Brain pericyte (primary cell): ENCODE measurements at places on chromosomes 12 and 14.
A peak's percentile ranks its signal among the peaks of the same experiment; 100 is the strongest.

GRCh38 chr12:74334780-74335179 lies 202.9 kb upstream of the ATXN7L3B start:
- DNase-seq: no peak

DNA sequence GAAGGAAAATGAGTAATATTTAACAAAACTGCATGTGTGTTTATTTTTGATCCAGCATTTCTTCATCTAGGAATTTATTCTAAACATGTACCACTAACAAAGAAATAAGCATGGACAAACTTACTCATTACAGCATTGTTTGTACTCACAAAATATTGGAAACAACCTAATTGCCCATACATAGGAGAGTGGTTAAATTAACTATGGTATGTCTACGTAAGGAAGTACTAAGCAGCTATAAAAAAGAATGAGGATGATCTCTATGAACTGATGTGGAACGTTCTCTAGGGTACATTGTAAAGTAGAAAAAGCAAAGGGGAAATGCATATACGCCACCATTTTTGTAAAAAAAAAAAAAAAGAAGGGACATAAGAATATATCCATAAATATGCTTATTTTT lies 17.4 kb upstream of the TAS2R42 start:
- no peak for DNase-seq

GRCh38 chr14:73787486-73788316 lies 63.9 kb upstream of the PTGR2 start:
- DNase-seq: no peak

GRCh38 chr12:40770781-40771180 lies 78.5 kb downstream of the CNTN1 start:
- DNase-seq: no peak

DNA sequence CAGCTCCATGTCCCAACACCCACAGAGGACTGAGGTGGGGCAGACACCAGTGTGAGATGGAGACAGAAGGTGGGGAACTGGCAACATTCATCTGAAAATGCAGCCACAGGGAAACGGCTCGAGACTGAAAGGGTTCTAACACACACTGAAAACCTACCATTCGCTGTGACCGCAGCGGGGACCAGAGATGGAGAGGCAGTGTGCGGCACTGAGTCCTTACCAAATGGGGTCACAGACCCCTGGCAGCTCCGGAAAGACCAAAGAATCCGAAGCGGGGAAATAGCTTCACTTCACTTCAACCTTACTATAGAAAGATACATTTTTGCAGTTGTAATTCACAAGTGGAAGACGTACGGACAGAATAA lies 9.6 kb downstream of the BAG5 start:
- no peak for DNase-seq

- no peak for DNase-seq
These were observed 140.3 kb downstream of the TMEM30B start for GRCh38 chr14:61140872-61141271.

- DNase-seq: no peak
These were observed 96.0 kb downstream of the CNTN1 start for GRCh38 chr12:40788276-40788675.

DNA sequence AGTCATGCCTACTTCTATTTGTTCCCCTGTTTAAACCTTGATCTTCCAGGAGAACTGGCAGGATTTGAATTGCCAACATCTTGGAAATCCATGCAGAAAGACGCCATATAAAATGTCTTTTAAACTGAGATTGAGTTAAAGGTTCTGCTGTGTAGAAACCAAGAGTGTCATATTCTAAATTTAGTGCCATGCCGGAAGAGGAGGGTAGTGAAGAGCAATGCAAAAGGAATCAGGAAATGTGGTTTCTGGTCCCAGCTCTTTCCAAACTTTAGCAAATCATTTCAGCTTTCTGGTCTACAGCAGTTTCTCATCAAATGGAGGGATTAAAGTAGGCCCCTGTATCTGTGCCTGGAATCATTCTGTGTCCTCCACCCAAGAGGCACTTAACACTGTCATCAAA lies 85.7 kb downstream of the BTG1 start:
- DNase-seq: no peak

GRCh38 chr12:52089491-52089890 lies 10.0 kb downstream of the SMIM41 start:
- DNase-seq: no peak

DNA sequence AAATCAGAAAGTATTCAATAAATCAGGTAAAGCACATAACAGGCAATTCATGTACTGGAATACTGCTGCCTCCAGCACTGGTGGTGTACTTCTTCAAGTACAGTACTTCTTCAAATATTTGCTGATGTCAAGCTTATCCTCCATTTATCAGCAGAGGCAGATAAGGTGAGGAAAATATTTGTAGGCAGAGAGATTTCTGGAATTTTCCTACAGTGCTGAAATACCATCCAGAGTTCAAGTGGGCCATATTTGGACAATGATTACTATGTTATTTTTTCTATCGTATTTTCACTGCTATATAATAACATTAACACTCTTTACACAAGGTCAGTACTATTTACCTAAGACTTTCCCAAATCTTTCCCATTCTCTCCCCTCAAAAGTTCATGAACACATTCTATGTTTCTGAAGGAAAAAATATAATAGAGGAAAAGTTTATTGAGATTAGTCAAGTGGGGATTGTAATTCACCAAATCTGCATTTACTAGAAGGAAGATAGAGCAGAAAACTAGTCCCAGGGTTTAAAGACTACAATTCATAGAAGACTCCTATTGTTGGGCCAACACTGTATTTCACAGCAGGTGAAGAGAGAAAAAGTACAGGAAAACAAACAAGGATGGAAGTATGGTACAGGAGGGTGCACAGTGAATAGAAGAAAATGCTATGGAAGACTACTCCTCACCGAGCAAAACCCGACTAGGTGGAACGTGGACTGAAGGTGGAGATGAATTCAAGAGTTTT lies 141.1 kb downstream of the PAWR start:
- no peak for DNase-seq

- DNase-seq: no peak
These were observed 1.6 kb downstream of the DGKA start for GRCh38 chr12:55932551-55932910.

DNA sequence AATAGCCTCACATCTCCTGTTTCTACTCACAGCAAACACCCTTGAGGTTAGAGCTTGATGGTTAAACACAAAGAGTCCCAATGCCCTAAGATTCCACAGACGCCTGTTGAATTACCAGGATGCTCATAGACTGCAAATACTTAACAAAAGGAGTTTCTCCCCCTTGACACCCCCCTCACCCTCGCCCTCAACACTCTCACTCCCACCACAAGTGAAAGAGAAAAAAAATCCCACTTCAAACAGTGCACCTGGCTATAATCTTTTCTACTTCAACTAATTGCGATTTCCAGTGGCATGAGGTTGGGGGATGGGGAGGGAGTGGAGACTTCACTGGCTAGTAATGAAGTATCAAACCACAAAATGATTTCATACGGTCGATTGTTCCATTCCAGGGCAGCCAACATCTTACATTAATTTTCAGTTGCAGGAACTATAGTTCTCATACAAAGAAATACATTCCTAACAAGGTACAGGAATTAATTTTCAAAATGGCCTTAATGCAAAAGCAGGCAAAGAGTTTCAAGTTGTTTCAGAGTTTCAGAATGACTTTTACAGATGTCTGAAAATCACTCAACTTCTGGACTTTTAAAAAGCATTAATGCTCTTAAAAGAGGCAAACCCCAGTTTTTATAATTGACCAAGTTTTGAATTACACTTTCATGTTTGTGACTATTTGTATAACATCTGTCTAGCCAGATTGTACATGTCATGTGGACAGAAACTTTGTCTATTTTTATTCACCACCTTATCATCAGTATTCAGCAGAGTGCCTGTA lies 390.7 kb downstream of the C12orf75 start:
- DNase-seq: no peak

- no peak for DNase-seq
These were observed 5.7 kb downstream of the FNTB start for GRCh38 chr14:64992328-64992885.

DNA sequence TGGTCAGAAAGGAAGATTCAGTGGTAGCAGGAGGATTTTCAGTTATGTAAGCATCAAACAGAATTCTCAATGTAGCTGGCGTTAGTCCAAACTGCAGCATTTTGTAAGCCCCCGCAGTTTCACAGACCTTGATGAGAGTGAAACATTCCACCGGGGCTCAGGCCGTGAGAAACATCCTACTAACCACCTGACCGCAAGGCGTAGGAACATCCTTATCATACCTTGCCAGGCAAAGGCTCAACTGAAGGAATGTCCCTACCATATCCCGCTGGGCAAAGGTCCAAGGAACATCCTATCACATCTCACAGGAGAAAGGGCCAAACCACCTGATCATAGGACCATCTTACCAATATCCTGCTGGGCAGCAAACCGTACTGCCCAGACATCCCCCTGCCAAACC lies 624.8 kb upstream of the TMEM132C start:
- DNase-seq: no peak

DNA sequence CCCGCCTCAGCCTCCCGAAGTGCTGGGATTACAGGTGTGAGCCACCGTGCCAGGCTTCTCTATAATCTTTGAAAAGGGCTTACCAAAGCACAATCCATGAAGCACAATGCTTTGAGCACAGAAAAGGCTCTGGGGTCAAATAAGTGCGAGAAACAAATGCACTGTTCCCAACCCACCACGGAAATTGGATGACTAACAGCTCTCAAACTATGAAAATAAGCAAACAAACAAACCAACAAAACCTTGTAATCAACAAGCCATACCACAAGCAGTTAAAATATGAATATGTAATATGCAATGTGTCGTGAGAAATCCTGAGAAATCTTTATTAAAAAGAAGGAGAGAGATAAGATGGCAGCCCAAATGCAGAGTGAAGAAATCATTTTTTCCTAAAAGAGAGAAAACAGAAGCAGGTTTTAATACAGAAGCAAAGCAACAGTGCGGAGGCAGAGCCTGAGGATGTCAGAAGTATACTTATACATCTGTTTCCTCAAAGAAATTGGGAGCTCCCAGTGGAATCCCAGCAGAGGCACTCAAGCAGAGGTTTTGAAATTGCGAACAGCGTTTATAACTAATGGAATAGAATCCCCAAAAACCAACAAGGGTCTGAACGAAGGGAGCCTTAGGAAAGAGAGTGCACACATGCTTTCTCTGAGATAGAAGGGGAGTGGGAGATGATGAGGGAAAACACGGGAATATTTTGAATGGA lies 17.1 kb downstream of the SMCO2 start:
- no peak for DNase-seq

DNA sequence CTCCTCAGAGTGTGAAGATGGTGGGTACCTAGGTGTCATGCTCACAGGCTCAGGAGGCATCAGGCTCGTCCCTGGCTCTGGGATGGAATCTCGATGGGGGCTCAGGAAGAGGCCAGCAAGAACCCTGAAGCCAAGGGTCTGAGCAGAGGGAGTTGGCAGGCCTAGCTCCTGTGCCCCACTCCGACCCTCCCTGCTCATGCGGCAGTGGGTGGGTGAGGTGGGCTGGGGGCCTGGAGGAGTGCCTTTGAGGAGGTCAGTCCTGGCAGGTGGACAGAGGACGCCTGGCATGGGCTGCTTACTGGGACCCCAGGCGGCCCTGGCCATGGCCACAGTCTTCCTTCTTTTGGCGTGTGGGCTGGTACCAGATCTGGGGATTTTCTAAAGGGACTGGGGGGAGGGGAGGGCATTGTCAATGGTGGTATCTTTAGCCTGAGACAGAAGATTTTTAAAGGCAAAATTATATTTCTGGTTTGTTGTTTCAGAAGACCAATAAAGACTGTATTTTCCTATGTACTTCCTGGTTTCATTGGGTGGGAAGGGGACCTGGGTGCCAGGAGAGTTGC lies 16.0 kb downstream of the LRTM2 start:
- DNase-seq: no peak

GRCh38 chr12:116771651-116772050 lies 33.5 kb downstream of the RNFT2 start:
- no peak for DNase-seq

GRCh38 chr14:59091404-59091803 lies 97.1 kb upstream of the DAAM1 start:
- DNase-seq: no peak

DNA sequence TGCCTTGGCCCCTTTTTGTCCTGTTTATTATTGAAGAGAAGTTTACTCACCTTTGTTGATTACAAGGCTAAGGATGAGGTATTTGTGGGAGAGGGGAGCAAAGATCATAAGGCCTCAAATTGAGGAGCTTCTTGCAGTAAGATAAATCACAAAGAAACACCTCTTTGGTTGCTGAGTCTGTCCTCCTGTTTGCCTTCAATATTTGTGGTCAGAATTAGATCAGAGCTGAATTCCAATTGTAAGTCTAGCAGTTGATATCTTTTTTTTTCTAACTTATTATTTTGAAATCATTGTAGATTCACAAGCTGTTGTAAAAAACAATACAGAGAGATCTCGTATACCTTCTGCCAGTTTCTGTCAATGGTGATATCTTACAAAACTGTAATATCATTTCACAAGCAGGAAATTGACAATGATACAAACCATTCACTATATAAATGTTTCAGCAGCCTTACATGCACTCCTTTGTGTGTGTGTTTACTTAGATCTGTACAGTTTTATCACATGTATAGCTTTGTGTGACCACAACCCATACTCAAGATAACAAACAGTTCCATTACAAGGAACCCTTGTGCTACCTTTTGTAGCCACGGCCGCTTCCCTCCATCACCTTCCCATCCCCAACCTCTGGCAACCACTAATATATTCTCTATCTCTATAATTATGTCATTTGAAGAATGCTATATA lies 97.4 kb downstream of the KICS2 start:
- no peak for DNase-seq

DNA sequence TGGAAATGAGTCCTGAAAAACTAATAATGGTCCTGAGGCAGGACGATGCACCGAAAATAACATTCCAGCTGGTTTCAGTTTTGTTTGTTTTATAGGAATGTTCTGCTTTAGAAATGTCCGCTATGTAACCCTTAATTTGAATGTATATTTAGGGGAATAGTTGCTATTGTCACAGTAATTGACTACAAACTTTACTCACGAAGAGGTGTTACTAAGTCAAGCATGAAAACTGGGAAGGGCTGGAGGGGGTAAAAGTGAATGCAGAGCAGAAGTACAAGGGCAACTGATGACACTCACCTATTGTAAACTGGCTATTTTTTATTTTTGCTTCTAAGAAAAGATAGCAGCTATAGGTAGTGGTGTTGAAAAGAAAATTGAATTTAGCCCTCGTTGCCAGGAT lies 230.7 kb upstream of the SYT10 start:
- DNase-seq: no peak

GRCh38 chr12:88553941-88554658 lies 26.2 kb downstream of the KITLG start:
- DNase-seq: peak; percentile 72

GRCh38 chr12:99250091-99250490 lies 397.5 kb upstream of the GARIN6 start:
- DNase-seq: no peak

DNA sequence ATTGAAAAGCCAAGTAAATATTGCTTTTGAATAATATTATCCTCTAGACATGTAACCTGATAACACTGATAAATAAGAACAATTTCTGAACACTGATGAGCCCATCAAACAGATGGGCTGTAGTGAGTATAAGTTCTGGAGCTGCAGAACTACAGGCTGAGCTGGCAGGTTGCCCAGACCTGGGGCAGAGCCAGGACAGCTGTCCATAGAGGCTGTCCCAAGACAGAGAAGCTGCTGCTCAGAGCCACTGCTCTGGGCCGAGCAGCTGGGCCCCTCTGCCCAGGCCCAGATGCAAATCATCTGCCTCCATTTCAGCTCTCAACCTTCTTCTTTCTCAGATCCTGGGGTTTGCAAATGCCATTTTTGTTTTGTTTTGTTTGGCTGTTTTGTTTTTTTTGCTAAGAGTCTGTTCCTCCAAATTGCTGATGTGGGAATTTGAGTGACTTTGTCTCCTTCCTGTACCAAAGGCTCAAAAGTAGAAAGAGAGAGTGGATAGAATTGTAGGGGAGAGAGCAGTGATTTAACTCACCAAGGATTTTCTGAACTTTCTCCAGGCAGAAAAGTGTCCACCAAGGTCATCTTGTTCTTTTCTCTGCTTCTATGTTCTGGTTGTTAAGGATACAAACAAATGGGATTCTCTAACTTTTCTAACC lies 4.0 kb upstream of the TESPA1 start:
- DNase-seq: peak; percentile 25
